ENCODE measurements at places on chromosomes 2 and 18.

DNA sequence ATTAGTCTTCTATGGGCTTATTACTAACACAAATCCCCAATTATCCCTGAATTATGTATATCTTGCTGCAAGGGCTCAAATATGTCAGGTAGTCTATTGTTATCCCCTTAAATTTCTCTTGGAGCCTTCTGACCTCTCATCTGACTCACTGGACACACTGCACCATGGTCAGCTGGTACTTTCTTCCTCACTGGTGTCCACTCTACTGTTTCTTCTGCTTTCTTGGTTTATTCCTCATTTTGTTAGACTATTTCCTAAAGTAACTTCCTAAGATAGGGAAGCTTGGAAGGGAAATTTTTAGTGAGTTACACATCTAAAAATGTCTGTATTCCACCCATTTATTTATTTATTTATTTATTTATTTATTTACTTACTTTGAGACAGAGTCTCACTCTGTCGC, 26.5 kb downstream of the WDR35 start:
- DNase-seq = no peak

- peak; percentile 76 for DNase-seq
Observed at GRCh38 chr18:63848159-63848558, 39.3 kb upstream of the SERPINB2 start.

DNA sequence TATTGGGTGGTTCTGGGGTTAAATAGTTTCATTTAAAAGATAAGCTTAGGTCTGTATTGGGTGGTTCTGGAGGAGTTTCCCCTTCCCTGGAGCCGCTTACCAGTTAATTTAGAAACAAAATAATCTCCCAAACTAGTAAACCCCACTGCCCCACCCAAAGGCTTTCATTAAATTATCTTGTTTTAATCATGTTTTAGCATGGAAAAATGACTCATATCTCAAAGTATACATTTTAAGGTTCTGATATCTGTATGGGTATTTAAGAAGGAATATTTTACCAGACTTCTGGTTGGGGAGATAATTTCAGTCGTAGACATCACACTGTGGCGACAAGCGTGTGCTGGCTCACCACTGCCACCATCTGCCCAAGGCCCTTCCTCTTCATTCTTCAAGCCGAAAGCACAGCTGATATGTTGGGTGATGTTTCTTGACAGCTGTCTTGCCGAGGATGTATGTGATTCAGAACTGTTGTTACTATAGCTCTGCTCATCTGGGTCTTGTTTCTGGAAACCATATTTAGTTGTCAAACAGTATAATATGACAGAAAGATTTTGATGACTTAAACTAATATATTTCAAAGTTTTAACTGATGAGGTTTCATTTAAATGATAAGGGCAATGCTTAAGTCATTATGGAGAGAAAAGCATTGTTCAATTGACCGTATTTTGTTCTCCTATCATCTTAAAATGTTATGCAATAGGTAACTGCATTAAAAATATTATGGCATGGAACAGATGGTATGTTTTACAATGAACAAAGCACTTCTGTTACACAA, 5.1 kb downstream of the FIGLA start:
- DNase-seq = peak; percentile 42

- DNase-seq = no peak
Observed at GRCh38 chr2:119849838-119850565, 90.3 kb downstream of the PTPN4 start.

- DNase-seq = no peak
Observed at GRCh38 chr2:234271338-234271737, 220.8 kb downstream of the SPP2 start.

- peak; percentile 29 for DNase-seq
Observed at GRCh38 chr2:98269274-98269673, 77.0 kb upstream of the CNGA3 start.

DNA sequence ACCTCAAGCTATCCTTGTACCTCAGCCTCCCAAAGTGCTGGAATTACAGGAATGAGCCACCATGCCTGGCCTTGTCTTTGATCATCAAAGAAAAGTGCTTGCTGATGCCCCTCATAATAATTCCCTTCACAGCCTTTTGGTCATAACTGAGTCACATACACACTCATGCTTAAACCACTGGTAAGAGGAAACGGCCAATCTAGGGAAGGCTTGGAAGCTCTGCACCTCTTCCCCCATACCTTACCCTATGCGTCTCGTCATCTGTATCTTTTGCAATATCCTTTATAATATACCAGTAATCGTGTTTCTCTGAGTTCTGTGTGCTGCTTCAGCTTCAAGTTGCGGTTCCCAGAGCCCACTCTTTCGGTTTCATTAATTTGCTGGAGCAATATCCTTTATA, 4.8 kb upstream of the RNF138 start:
- no peak for DNase-seq

DNA sequence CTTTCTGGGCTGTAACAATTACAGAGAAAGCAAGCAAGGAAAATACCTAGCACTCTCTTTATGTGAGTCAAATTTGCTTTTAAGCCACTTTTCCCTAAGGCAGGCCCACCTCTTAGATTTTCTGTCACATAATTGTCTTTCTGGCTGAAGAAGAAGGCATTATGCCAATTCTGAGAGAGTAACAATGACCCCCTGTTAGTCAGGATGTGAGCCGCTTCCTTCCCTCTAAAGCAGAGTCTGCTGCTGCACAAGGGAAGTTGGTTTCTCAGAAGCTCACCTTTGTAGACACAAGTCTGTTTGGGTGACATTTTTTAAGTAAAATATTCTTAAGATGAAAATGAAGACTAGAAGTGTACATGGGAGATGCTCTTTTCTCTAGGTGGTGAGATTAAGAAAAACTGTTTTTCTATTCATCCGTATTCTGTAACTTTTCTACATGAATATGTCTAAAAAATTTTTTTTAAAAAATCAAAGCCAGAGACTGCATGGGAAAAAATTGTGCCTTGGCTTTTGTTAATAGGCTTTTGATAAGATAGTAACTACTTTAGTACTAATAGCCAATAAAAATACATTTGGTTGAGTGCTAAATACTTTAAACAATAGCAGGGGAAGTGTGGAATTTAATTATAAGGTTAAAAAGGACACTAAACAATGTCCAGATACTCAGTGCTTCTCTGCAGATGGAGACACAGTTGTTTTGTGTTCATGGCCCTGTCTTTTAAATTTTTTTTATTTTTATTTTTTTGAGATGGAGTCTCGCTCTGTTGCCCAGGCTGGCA, 33.4 kb upstream of the VPS54 start:
- peak; percentile 55 for DNase-seq

- DNase-seq = no peak
Observed at GRCh38 chr2:169354244-169354643, 8.1 kb downstream of the LRP2 start.

GRCh38 chr2:112792419-112792818, 8.1 kb upstream of the IL1A start:
- DNase-seq = no peak

DNA sequence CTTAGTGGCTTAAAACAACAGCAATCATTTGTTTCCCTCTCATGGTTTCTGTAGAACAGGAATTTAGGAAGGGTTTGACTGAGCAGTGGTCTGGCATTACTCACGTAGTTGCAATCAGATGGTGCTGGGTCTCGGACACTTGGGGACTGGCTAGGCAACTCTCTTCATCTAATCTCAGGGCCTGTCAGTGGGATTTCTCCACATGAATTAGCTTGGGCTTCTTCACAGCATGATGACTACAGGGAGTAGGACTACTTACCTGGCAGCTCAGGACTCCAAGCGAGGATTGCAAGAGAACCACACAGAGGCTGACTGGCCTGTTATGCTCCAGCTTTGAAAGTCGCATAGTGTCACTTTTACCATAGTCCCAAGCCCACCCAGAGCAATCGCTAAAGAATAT, 125.1 kb downstream of the TTC27 start:
- no peak for DNase-seq

DNA sequence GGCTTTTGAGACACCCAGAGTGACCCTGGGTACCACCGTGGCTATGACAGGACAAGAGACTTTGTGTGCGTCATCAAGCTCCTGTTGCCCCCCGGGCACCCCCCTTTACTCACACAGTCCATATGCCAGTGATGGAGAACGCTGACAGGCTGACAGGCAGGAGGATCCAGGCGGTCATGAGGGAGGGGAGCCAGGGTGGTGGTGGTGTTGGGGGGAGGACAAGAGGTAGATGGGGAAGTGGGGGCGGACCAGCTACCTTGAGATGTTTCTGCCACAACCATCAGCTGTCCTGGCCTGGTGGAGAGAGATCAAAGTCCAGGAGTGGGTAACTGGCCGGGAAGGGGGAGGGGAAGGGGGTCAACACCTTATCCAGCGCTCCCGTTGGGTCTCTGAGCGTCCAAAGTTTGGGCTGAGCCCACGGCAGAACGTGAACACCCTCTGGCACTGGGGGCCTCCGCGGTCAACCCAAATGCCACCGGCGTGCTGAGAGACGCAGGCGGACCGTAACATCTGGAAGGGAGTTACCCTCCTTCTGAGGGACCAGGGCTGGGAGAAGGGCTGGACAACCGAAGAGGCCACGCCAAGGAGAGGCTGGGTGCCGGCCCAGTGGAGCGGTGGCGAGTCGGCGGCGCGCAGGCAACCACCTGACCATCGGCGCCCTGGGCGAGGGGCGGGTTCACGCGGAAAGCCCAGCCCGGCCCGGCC, 575 bp downstream of the TMEM150A start:
- DNase-seq = no peak

Data from COR-L47 (cell line).